Stimulated activated CD4-positive, alpha-beta T cell treated with anti-CD3 and anti-CD28 coated beads, TNF-alpha, amount 100 ng/mL, for 24 hours (primary cell): ENCODE measurements at places on chromosomes 5 and 9.

DNA sequence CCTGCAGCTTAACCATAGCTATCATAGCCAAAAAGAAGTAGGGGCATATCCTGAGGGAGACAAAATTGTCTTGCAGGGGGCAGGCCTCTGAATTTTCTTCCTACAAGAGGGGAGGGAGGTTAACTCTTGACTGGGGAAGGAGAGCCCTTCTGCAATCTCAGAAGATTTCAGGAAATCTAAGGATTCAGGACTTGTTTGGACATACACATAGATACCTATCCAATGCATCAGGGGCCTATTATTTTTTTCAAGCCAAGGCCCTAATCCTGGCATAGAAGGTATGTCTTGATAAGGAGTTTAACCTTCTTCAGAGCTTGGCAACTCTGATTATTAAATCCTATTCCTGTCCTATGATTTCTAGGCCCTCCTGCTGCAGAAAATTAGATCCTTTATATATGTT lies 375.1 kb upstream of the ACTBL2 start:
- DNase-seq: no peak

- DNase-seq: no peak
These were observed 55.8 kb downstream of the NUP214 start for GRCh38 chr9:131181091-131181681.

- no peak for DNase-seq
These were observed 12.1 kb downstream of the ADAM19 start for GRCh38 chr5:157563373-157563928.

DNA sequence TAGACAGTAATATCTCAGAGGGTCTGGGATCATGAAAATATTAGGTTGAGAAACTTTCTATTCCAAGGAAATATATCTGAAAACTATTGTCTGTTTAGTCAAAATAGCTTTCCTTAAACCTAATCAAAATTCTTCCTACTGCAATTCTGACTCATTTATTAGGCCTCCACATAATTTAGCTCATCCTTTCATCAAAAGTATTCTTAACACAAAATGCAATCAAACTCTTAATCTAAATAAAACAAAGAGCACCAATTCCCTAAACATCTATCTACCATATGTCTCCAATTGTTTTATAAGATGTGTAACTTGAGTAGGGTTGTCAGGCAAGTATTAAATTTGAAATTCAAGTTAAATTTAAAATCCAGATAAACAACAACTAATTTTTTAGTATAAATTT lies 142.1 kb downstream of the PLK2 start:
- DNase-seq: no peak

- no peak for DNase-seq
These were observed 337 bp upstream of the DMAC1 start for GRCh38 chr9:7799944-7800285.

- DNase-seq: no peak
These were observed 365.1 kb upstream of the PRR16 start for GRCh38 chr5:120098902-120099535.

DNA sequence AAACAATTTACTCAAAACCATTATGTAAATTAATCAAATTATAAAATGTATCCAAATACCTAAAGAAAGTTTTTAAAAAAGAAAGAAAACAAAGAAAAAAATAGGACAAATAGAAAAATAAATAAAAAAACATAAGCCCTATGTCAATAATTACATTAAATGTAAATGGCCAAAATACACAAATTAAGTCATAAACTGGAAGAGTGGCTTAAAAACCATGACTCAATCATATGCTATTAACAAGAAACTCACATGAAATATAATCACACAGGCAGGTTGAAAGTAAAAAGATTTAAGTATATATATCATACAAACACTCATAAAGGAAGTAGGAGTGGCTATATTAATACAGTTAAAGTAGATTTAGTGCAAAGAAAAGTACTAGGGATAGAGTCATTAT lies 95.3 kb downstream of the PRELID2 start:
- no peak for DNase-seq

DNA sequence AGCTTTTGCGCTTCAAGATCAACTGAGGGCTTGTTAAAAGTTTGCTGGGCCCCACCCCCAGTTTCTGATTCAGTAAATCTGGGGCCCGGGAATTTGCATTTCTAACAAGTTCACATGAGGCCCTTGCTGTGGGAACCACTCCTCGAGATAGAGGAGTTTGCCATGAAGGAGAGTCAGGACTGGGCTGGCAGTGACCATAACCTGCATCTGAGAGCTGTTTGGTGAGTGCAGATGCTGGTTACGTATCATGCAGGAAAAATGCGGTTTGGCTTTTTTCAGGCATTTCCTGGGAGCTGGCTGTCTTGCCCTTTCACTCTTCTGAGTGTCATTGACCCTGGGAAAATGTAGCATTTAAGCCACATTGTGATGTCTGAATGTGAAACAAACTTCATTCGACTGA lies 9.4 kb upstream of the ANGPTL2 start:
- DNase-seq: no peak

GRCh38 chr9:13179257-13179656 lies 100.2 kb downstream of the MPDZ start:
- no peak for DNase-seq

GRCh38 chr5:135194126-135194488 lies 160.1 kb upstream of the PITX1 start:
- no peak for DNase-seq

- DNase-seq: no peak
These were observed 341.4 kb upstream of the ACTBL2 start for GRCh38 chr5:57824047-57824446.

DNA sequence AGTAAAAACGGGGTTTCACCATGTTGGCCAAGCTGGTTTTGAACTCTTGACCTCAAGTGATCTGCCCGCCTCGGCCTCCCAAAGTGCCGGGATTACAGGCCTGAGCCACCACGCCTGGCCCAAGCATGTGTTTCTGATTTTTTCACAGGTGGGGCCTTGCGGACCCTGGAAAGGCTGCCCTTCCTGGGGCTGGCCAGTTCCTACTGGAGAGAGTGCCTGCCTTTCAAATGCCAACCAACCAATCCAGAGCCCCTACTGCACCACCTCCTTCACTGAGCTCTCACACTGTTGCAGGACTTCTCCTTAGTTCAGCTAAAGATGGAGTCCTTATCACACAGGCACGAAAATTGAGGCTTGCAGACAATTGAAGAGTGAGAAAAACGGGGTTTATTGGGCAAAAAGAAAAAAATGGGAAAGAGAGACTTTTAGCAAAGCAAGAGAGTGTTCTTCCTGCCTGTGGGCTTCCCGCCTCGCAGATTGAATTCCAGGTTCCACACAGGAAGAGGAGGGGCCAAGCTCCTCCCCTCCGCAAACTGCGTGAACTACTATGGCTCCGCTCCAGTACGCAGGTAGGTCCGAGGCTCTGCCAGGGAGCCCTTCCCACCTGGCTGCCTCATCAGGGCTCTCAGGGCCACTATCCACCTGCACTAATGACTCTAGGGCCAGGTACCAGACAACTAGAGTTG lies 8.3 kb upstream of the CMBL start:
- DNase-seq: no peak

DNA sequence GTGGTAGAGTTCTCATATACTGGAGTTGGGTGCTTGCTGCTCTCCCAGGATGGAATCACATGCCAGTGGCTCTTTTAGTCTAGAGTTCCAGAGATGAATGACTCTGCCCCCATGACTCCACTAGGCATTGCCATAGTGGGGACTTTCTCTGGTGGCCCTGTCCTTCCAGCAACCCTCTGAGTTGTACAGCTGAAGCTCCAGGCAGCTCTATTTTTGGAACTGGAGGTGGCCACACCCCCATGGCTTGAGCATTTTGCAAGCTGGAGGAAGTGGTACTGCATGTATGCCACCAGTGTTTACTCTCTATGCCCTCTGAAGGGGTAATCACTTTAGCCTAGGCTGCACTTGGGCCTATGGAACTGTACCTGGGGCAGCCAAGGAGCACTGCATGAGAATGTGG lies 112.6 kb downstream of the RANBP17 start:
- DNase-seq: no peak

GRCh38 chr5:43061352-43062075 lies 21.4 kb upstream of the ANXA2R start:
- no peak for DNase-seq

DNA sequence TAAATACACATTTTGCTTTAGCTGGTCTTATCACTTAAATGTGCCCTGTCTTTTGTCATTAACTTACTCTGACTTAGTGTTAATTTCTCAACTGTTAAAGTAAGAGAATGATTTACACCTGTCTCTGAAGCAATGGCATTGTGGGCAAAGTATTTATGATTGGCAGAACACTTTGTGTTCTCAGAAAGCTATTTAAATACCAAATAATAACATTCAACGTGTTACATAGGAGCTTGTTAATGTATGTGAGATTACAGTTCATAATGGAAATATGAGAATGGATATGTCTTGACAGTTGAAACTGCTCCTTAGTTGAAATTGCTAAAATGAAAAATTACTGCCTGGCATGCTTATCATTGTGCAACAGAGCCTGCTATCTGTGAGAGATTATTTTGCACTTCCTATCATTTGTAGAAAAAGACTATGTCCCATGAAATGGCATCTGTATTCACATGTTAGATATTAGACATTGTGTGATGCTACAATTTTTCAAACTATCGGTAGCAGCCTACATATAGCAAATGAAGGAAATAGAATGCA lies 46.1 kb downstream of the PRR16 start:
- no peak for DNase-seq

DNA sequence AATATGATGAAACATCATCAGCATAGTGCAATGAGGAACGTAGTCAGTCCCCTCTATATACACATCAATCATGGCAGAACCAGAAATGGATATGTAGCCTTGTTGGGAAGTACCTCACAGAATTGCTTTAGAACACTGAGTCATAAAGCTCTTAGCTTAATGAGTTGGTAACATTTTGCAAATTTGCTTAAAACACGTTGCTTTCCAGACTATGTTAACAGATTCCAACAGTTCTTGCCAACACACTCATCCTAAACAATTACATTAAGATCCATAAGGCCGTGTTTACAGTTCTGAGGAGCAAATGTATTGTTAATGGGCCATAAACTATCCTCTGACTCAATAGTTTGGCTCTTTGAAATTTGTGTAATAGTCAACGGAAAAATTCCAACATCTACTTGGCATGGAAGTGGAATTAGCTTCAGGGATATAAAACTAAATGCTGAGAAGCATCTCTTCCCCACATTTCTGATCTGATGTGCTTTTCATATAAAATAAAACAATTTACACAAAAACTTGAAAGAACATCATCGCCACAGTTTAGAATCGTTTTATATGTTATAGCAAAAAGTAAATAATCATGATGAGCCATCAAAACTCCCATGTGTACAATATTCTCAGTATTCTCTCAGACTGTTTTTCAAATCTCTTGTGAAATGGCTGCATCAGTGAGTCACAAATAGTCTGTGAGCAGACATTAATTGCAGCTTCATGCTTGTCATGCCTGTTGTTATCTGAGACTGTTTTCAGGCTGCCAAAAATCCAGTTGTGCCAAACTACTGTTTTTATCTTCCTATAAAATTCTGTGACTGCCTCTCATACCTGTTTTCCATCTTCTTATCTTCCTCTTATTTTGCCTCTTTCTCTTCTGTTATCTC lies 291.9 kb downstream of the COX7C start:
- no peak for DNase-seq

DNA sequence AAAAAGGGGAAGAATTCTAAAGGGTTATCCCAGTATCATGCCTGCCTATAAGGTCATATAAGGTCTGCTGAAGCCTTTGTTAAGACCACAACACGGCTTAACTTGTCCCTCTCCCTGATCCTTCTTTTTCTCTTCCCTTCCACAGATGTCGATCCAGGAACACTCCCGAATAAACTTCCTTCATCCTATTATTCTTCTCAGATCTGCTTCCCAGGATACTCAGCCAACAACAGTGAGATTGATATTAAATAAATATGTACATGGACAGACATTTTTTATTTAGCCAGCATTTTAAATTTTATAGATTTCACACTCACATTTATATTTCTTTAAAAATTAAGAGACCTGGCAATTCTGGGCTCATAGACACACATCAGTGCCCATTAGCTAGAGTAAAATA lies 44.1 kb downstream of the DPYSL3 start:
- DNase-seq: no peak

DNA sequence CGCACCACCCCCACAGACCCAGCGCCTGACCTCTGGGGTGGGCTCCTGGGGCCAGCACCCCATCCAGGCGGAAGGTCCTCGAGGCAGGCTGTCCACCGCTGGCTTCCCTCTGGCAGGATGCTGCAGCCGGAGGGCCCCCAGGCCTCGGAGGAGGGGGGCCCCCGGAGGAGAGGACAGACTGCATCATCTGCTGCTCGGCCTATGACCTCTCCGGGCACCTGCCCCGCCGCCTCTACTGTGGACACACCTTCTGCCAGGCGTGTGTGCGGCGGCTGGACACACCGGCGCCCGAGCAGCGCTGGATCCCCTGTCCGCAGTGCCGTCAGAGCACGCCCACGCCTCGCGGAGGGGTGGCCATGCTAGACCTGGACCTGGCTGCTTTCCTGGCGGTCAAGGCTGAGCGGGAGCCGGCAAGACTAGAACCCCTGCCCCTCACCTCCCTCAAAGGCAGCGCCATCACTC lies 1.2 kb downstream of the RNF224 start:
- DNase-seq: no peak

GRCh38 chr5:180718810-180719453 lies 20.9 kb downstream of the OR2Y1 start:
- DNase-seq: no peak

DNA sequence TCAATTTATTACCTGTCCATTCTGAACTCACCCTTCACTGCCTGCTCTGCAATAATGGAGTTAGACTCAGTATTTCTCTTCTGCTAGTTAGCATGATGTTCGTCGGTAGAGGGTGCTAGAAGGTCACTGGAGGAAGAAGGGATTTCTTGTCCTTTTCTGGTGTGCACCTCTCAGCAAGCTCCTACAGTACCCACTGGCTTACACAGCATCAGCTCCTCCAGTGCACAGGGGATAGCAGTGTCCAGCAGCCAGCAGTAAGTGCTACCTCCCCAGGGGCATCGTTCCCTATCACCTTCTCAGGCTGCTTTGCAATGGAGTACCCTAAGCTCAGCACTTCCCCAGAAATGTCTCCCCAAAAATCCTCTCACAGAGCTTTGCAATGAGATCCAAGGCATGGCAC lies 45.9 kb upstream of the APC start:
- no peak for DNase-seq

DNA sequence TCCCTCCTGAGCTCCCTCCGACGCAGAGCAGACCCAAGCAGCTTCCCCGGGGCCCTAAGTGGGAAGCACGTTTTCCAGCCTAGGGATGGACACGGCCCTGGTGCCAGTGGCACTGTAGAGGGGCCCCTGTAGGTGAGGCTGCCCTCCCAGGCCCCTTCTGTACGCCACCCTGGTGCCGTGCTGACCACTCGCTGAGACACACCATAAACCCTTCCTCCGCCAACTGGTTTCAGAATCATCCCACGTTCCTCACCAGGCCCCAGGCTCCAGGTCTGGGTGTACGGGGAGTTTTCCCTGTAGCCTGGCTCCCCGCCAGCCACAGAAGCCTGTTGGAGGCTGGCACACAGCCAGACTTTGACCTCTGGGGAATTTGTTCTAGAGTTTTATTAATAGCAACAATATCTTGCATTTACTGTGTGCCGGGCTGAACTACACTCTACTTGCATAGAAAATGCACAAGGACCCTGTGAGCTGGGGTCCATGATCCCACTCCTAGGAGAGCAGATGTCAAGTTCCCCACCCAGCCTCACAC lies 18.2 kb upstream of the WDR38 start:
- no peak for DNase-seq

- DNase-seq: no peak
These were observed 396.7 kb downstream of the MRPS30 start for GRCh38 chr5:45205403-45205961.
